Activated CD8-positive, alpha-beta T cell treated with anti-CD3 and anti-CD28 coated beads, Interleukin-2, amount 10 ng/mL, durations not matched to agents 7 days and 5 days (primary cell): ENCODE measurements at places on chromosomes 3 and 15. TPM values are rescaled to one million over a fixed set of nuclear protein-coding genes. Genes with fewer than 3 reads are reported as not detected.

Gene CDHR4
- total RNA-seq: not detected

Gene CEP97
- total RNA-seq: 23.3 TPM

Gene LIPC
- total RNA-seq: 4.4 TPM

Gene USP50
- total RNA-seq: not detected

Gene VWA5B2
- not detected for total RNA-seq

Gene PATL2
- 27.4 TPM for total RNA-seq

Gene CHRNA3
- total RNA-seq: not detected

Gene CYP19A1
- total RNA-seq: not detected

Gene TMEM44
- 9.1 TPM for total RNA-seq

Gene EXD1
- total RNA-seq: not detected

Gene PPP4R2
- total RNA-seq: 80.0 TPM

Gene CTXN2
- total RNA-seq: not detected

Gene MOBP
- total RNA-seq: not detected

Gene FAM107A
- total RNA-seq: not detected

Gene CAMKV
- not detected for total RNA-seq

Gene UBE2E2
- 11.3 TPM for total RNA-seq

Gene C2CD4B
- not detected for total RNA-seq

Gene ELL3
- 3.1 TPM for total RNA-seq

Gene DPPA4
- total RNA-seq: not detected

Gene TNFSF10
- 108 TPM for total RNA-seq

Gene BOC
- total RNA-seq: not detected

Gene NR2F2
- not detected for total RNA-seq

Gene IQCF5
- total RNA-seq: not detected

Gene LEKR1
- total RNA-seq: 0.81 TPM

Gene AQP9
- not detected for total RNA-seq

Gene GDPGP1
- total RNA-seq: 10.0 TPM

Gene SH2D7
- 0.31 TPM for total RNA-seq

Gene SNUPN
- total RNA-seq: 32.5 TPM

Gene APEH
- 192 TPM for total RNA-seq

Gene TP63
- not detected for total RNA-seq

Gene SEMA5B
- total RNA-seq: not detected

Gene TBC1D21
- total RNA-seq: not detected

Gene TTC14
- 65.5 TPM for total RNA-seq
